ENCODE measurements at places on chromosomes 4 and X.

DNA sequence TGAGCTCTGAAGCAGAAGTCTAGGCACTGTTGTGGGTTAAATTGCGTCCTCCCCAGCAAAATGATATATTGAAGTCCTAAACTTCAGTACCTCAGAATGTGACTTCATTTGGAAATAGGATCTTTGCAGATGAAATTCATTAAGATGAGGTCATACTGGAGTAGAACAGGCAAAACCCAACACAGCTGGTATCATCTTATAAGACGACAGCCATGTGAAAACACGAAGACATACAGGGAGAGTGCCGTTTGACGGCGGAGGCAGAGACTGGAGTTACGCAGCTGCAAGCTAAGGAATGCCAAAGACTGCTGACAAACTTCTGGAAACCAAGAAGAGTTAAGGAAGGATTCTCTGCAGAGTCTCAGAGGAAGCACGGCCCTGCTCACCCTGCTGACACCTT, 241.5 kb downstream of the MAML3 start:
- DNase-seq, result no peak

- DNase-seq, result no peak
Observed at GRCh38 chrX:149818652-149819051, 36.9 kb downstream of the MAGEA9 start.

GRCh38 chr4:15451181-15451865, 18.4 kb upstream of the CC2D2A start:
- no peak for DNase-seq

- DNase-seq, result no peak
Observed at GRCh38 chr4:985123-985830, 1.6 kb upstream of the IDUA start.

GRCh38 chr4:143524211-143524610, 10.7 kb downstream of the SMARCA5 start:
- no peak for DNase-seq

GRCh38 chr4:41081847-41082246, 132.5 kb downstream of the APBB2 start:
- no peak for DNase-seq

GRCh38 chrX:96771486-96771885, 86.8 kb downstream of the DIAPH2 start:
- DNase-seq, result no peak

DNA sequence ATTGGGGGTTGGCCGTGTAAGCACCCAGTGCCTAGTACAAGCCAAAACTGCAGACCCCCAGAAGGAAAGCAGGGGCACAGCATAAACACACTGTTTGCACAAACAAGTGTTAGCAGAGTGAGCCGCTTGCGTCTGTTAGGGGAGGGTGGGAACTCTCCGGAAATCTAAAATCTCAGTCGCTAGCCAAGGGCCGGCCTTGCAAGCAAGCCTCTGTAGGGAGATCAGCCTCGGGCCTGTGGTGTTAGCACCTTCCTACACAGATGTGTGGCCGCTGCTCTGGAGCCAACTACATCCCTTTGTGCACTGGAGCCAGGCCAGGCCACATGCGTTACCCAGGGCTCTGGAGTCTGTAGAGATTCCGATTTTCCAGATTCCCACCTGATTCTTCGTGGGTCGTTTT, 67.1 kb downstream of the GPR143 start:
- no peak for DNase-seq

- no peak for DNase-seq
Observed at GRCh38 chr4:7043284-7044136, at the start of gene TADA2B. TSS of gene TADA2B (plus strand) at chr4:7043372. CDS start at chr4:7043580, 208 bp downstream.

DNA sequence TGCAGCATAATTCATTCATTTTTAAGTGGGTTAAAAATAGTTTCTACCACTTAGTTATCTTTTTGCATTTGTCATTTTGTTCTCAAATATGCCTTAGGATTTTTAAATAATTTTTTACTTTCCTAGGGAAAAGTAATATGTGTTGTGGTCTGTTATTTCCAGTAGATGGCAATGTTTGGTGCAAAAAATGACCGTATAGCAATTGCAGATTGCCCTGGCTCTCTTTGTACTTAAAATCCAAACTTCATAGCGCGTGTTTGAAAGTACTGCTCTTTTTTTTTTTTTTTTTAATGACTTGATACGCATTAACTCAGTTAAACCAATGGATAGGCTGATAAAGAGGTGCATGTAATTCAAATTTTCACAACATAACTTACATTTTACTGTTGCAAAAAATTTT, 74.4 kb upstream of the RBMX start:
- no peak for DNase-seq

GRCh38 chr4:65007841-65008439, 598.7 kb upstream of the TECRL start:
- no peak for DNase-seq

DNA sequence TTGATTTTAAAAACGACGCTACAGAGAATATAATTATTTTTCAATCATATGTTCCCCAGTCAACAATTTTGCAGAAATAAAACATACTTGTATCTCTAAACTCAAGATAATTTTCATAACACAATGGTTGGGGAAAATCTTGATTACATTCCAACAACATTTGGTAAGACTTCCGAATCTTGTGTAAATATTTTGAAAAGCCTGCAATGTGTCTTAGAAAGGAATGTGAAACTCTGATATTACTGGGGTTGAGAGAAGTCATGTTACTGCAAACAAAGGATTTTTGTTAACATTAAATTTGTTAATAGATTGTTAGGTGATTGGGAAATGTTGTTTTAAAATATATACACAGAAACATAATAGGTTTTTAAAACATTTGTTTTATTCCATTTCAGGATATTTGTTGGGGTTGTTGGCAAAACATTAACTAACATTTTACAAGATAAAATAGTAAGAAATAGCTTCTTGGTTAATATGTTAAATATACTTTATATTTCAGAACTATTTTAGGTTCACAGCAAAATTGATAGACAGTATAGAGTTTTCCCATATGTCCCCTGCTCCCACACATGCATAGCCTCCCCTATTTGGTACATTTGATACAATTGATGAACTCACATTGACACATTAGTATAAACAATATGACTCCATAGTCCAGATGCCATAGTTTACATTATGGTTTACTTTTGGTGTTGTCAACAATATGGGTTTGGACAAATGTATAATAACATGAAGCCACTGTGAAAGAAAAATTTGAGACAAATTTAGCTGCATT, 218.6 kb upstream of the FAM47A start:
- DNase-seq, result no peak

DNA sequence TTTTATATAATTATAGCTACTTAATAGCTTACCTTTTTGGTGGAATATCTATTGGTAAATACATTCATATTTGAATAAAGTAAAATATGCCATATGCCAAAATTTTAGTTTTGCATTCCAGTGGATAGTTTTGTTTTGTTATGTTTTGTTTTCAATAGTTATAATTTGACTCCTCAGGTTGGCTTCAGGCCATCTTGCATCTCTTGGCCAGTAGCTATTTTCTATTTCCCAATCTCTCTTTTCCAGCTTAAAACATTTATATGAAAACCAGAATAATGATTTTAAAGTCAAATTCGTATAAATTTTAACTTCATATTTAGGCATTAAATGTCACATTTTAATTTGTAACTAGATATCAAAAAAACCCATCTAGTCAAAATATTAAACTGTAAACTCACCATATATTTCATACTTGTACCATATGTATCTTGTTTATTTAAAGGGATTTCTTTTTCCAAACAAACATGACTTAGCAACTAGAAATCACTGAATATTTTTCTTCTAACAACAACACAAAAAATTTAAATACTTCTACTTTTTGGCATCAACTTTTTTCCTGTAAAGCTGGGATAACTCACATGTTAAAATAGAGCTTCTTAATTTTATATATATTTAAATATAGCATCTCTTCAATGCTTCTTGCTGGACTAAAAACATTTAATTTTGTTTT, 1209.6 kb downstream of the PCDH7 start:
- DNase-seq, result no peak
